Effector CD4-positive, alpha-beta T cell (primary cell): ENCODE measurements at places on chromosomes 3 and 15.

- DNase-seq: peak; percentile 43
Measured at GRCh38 chr15:80455668-80456442, 51.7 kb downstream of the ARNT2 start.

DNA sequence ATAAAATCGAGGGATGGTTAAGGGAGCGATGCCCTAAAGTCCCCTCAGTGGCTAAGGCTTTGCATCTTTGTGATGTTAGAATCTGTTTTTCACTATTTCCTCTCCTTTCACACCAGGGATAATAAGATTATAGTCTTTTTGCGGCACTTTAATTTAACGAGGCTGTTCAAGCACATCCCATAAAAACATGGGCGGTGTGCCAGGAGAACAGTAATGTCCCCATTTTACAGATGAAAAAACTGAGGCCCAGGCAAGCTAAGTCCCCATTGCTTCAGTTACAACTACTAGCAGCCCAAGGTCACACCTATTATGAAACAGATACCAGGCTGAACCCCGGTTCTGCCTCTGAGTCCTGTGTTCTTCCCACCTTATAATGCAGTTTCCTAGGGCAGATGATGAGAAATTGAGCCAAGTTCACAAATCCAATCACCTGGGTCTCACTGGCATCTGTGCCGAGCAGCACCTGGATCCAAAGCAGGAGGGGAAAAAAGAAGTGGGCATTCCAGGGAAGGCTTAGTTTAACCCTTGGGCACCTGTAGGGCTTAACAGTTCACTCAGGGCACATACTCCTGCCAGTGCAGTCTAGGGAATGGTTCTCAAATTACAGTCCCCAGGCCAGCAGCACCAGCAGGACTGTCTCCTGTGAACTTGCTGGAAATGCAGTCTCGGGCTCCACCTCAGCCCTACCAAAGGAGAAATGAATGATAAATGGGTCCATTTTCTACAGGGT is 169.3 kb downstream of the RAB11A start:
- DNase-seq: no peak

GRCh38 chr3:15276028-15276724 is 56.2 kb downstream of the SH3BP5 start:
- DNase-seq: no peak

DNA sequence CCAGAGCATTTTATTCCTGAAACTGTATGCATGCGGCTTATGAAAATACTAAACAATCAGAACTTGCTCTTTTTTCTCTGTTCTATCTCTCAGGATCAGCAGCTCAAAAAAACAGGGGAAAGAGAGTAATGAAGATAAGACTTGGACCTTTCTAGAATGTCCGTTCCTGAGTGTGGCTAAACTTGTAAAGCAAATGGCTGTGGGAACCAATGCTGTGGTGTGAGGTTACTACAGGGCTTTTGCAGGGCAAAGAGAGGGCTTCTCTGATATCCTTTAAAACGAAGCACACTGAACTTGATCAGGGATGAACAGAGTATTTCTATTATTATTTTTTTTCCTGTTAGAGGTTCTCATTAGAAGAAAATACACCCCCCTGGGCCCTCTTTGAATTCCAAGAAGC is 223.4 kb downstream of the THRB start:
- DNase-seq: no peak

DNA sequence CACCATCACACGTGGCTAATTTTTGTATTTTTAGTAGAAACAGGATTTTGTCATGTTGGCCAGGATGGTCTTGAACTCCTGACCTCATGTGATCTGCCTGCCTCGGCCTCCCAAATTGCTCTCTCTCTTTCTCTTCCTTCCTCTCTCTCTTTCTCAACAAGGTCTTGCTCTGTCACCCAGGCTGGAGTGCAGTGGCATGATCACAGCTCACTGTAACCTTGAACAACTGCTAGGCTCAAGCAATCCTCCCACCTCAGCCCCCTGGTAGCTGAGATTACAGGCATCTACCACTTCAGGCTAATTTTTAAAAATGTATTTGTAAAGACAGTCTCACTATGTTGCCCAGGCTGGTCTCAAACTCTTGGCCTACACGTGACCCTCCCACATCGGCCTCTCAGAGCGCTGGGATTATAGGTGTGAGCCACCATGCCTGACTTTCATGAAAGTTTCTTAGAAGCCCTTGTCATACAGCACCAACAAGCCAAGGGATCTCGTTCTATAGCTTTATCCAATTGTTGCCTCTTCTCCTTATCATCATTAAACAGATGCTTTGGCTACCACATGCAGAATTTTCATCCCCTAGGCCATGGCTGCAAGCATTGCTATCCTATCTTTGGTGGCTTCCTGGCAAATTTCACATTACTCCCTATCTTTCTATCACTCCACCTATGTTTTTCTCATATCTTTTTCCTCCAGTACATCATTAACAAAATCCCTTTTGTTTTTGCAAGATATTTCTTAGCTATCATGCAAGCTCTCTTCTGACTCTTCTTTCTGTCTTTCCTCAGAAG is 5.7 kb downstream of the CCDC32 start:
- DNase-seq: no peak

GRCh38 chr3:175149675-175150074 is 290.5 kb downstream of the NAALADL2 start:
- no peak for DNase-seq

DNA sequence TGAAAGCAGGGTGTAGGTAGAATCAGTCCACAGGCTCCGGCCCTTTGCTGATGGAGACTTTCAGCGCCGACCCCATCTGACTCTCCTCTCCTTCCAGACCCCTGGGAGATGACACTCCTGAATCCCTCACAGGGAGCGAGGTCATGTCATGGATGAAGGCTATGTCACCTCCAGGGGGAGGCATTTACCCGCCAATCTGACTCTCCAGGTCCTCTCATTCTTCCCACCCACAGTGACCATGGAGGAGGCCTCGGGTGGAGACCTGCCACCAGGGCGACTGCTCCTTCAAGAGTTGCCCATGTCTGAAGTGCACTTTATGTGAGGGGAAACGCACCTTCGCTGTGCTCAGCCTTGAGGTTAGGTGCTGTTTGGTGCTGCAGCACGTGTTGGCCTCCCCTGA is 112.7 kb downstream of the KLF13 start:
- no peak for DNase-seq

- no peak for DNase-seq
Measured at GRCh38 chr3:168620854-168621253, 525.1 kb upstream of the GOLIM4 start.

DNA sequence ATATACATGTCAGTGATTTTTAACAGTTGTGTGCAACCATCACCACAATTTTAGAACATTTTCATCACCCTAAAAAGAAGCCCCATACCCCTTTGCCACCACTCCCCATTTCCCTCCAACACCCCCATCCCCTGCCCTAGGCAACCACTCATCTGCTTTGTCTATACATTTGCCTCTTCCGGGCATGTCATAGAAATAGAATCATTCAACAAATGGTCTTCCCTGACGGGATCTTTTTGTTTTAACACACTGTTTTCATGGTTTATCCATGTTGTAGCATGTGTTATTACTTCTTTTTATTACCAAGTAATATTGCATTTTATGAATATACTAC is 4.0 kb downstream of the VILL start:
- no peak for DNase-seq

DNA sequence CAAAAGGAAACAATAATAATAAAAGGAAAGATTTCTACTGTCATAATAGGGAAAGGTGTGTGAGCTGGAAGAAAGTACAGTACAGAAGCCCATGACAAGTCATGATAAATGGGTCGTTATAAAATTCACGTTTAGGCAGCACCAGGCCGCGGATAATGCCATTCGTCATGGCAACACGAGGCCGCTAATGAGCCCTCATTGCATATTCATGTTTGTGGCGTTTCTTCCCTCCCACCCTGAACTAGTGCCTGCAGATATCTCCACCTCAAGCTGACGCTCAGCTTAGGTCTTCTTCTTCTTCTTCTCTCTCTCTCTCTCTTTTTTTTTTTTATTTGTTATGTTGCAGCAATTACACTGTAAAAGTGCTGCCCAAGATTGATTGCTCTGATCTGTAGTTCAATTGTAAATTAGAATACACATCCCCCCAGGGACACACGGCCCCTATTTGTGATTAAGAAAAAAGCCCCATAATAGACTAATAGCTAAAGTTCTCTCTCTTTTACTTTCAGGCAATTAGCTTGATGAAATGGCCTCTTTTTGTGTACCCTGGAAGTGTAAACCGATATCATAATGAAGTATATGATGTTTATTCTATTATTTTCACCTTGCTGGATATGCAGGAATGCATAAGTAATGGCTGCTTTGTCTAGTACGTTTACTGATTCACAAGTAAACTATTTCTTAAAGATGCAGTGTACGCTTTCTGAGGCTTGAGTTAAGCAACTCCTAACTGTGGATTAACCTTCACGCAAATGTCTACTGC is 61.9 kb upstream of the NR2F2 start:
- no peak for DNase-seq

- no peak for DNase-seq
Measured at GRCh38 chr3:193899001-193899400, 236.9 kb upstream of the HES1 start.
